ENCODE measurements at places on chromosomes 11 and 22.

DNA sequence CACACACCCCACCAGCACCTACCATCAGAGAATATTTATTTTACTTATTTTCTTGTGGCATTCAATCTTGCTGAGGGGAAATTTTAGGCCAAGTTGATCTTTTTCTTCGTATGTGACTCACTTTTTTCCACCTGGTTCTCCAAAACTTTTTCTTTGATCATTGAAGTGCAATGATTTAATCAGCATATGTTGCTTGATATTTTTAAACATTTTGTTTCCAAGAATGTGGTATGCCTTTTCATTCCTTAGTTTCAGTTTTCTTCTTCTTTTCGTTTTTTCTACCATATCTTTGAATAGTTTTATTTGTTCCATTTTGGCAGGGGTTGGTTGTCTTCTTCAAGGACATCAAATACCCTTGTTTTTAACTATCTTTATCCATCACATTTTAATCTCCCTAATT is 28.6 kb downstream of the FANCF start:
- no peak for DNase-seq

- no peak for DNase-seq
Observed at GRCh38 chr11:126640186-126640585, 284.7 kb downstream of the ST3GAL4 start.

- DNase-seq: no peak
Observed at GRCh38 chr11:69655479-69656428, 14.8 kb downstream of the CCND1 start.

- DNase-seq: no peak
Observed at GRCh38 chr11:90589735-90590134, 366.9 kb upstream of the CHORDC1 start.

DNA sequence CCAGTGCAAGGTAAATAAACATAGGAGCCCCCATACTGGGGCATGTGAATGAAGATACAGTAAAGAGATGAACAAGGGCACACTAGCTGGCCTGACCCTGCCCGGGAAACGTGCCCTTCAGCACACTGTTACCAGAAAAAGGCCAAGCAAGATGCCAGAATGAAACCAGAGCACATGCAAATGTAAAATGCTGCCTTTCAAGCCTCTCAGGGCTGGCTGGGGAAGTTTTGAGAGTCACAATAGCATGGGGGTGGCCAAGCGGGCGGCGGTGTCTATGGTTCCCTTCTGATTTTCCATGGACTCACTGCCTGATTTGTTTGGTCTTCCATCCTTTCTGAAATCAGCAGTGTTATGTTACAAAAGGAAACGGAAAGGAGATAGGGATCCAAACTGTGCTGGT is 18.9 kb upstream of the SUSD2 start:
- DNase-seq: no peak

DNA sequence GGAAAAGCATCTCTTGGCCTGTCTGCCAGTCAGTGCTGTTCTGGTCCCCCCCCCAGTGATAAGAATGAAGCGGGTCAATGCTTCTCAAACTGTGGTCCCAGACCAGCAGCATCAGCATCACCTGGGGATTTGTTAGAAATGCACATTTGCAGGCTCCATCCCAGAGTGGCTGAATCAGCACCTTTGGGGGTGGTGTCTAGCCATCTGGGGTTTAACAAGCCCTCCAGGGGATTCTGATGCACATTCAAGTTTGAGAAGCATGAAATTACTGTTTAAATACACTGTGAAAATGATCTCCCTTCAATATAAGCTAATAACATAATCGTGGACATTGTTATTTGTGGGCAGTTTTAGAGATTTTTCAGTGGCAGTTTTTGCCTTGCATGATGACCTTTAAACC is 133.5 kb downstream of the MYO18B start:
- no peak for DNase-seq

Data from Calu3 (cell line).